ENCODE measurements at places on chromosomes 2 and 18.
A peak's percentile ranks its signal among the peaks of the same experiment; 100 is the strongest.

GRCh38 chr18:5603153-5603552 lies 59.4 kb upstream of the EPB41L3 start:
- no peak for DNase-seq

DNA sequence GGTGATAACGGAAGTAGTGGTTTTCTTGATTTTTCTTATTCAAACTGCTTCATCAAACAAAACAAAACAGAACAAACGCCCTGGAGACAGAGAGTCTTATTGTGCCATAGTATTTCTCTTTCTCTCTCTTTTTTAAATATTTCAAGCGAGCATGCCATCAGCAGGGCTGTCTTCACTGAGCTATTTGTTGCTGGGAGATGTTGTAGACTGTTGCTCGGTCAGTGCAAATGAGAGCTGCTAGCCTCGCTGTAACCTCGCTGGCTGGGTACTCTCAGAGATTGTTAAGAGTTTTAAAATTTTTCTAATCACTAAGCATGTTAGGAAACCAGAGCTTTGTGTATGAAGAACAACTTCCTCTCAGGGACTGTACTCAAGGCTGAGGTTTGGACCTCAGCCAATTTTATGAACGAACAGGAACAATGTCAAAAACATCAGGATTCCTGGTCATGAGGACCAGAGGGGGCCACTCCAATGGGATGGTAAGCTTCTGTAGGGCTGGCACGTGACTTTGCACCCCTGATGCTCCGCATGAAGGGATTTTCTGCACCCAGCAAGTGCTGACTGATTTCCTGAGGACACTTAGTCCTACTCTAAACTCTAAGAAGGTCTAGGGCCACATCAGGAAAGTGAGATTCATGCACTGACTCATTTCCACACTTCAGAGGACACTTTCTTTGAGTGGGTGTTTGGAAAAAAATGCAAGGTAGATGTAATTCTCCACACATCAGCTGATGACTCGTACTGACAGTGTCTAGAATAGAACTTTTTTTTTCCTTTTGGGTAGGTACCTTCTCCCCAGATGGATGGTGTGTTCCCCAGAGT lies 59.8 kb upstream of the IL1R1 start:
- DNase-seq = peak; percentile 30

GRCh38 chr2:181309586-181309985 lies 147.6 kb upstream of the ITGA4 start:
- DNase-seq = no peak

GRCh38 chr18:38886235-38886634 lies 1320.6 kb upstream of the CELF4 start:
- DNase-seq = no peak

- DNase-seq = no peak
Measured at GRCh38 chr2:241066171-241066892, 35.8 kb downstream of the MTERF4 start.

DNA sequence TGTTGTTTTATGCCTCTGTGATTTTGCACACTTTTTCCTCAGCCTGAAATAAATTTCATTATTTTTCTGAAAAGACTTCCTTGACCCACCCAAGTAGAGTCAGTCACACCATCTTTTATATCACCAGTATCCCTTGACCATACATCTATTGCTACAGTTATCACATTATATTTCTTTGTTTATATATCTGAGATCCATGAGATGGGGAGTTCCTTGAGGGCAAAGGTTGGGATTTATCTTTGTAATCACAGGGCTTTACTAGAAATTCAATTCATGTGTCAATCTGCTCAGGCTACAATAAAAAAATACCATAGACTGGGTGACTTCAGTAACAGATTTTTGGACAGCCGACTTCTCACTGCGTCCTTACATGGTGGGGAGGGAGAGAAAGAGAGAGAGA lies 12.8 kb upstream of the RNF138 start:
- no peak for DNase-seq

DNA sequence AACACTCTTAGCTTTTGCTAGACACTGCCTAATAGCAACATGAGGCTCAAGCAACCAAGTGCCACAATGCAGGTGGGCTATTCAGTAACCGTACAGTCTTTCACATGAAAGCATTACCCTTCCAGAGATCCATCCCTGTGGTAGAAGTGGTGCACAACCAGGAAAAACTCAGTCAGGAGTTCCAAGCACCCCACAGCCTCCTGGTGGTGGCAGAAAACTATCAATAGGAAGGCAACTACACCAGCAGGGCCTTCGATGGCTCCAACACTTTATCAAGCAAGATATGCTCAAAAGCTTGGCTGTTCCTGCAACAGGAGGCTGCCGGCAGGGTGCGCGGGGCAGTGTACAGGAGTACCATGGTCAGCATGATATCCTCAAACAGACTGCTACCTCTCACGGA lies 176.1 kb upstream of the DLGAP1 start:
- no peak for DNase-seq

GRCh38 chr2:9187620-9188214 lies 18.9 kb upstream of the ASAP2 start:
- no peak for DNase-seq

- no peak for DNase-seq
Measured at GRCh38 chr2:5385596-5385995, 306.6 kb upstream of the SOX11 start.

GRCh38 chr2:97781981-97782380 lies 68.6 kb downstream of the ZAP70 start:
- DNase-seq = no peak

DNA sequence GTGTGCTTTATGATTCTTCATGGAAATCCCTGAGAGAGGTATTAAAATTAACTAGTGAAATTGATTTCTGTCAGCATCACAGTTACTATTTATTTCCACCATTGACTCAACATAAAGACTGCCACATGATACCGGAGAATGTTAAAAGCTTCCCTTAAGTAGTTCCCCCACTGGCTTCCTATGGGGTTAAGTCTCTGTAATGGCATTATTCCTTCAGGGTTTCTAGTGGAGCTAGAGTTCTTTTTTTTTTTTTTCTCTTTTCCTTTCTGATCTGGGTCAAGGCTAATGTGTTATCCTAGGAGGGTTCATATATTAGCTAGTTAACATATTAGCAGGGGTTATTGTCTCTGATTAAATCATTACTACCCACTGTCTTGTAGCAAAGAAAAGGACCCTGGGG lies 1919.1 kb upstream of the PIK3C3 start:
- no peak for DNase-seq

DNA sequence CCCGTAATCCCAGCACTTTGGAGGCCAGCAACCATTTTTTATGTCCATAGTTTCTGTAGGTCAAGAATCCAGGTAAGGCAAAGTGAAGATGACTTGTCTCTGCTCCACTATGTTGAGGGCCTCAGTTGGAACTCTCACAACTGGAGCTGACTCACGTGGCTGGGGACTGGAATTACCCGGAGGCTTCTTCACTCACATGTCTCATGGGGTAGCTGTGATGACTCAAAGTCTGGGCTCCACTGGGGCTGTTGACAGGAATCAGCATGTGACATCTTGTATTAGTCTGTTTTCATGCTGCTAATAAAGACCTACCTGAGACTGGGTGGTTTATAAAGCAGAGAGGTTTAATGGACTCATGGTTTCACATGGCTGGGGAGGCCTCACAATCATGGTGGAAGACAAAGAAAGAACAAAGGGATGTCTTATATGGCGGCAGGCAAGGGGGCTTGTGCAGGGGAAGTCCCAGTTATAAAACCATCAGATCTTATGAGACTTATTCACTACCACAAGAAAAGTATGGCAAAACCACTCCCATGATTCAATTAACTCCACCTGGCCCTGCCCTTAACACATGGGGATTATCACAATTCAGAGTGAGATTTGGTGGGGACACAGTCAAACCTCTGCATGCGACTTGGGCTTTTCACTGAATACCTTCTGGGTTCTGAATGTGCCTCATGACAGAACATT lies 7.8 kb upstream of the PPP1R1C start:
- no peak for DNase-seq

DNA sequence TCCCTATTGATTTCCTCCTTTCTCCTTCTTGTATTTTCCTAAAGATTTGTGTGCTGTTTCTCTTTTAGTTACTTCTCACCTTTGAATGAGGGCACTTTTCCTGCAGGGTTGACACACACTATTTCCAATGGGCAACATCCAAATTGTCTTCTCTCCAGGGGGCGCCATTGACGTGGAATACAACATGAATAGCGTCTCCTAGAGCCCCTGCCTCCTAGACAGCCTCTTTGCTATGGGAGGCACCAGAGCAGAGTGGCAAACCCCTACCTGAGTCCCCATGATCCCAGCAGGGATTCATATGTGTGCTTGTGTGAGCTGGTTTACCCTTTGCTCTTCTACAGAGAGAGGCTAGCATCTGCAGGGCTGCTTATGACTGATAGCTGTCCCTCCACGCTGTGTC lies 61.3 kb upstream of the ITSN2 start:
- peak; percentile 27 for DNase-seq

DNA sequence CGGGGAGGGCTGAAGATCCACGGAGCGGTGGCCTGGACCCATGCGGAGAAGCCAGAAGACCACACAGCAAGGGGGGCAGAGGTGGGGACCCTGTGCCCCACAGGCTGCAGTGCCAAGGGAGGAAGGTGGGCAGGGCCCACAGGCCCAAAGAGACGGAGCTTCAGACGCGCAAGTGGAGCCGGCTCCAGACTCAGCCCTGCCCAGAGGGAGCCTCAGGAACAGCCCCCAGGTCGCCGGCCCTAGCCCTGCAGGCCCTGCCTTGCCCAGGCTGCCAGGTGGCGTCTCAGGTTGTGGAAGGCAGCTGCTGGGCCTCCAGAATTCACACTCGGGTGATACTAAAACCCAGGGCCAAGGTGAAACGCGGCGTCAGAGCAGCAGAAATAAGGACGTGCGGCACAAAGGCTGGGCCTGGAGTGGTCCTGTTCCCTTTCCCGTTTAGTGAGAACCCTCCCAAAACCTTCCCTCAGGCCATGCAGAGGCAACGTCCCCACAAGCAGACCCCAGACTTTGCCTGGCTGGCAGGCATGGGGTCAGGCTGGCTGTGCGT lies 36.8 kb downstream of the SLC66A2 start:
- DNase-seq = no peak

- DNase-seq = no peak
Measured at GRCh38 chr2:21083482-21083881, 39.6 kb upstream of the APOB start.

- peak; percentile 53 for DNase-seq
Measured at GRCh38 chr2:43224131-43224570, 2.3 kb downstream of the ZFP36L2 start.

GRCh38 chr2:156279446-156280150 lies 52.9 kb downstream of the NR4A2 start:
- no peak for DNase-seq

GRCh38 chr18:54296062-54296461 lies 26.7 kb downstream of the POLI start:
- DNase-seq = no peak

GRCh38 chr18:7038330-7038851 lies 79.2 kb downstream of the LAMA1 start:
- DNase-seq = no peak

DNA sequence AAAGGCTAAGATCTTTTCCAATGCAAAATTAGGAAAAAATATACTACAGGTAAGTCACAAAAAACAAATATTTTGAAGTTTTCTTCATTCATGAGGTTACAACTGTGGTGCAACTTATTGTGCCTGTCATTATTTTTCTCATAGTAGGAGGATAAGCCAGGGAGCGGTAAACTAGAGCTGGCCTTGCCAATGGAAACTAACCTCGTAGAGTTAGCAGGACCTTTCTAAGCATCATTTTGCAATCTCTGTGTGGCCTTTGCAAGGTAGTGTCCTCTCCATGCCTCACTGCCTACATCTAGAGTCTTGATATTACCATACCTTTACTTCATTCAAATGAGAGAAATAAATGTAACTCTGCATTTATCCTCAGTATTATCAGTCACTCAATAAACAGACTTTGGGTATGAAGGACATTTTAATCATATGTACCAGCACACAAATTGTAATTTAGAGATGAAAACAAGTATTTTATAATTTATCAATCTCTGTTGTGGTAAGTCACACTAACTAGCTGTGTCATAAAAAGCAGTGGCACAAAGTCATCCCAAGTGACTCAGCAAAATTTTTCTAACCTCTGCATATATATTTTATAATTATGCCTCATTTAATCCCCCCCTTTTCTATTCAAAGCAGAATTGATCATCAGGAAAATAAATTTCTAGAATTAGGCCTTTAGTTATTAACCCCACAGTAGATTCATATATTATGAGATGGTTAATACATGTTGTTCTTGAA lies 47.0 kb downstream of the LANCL1 start:
- DNase-seq = no peak

DNA sequence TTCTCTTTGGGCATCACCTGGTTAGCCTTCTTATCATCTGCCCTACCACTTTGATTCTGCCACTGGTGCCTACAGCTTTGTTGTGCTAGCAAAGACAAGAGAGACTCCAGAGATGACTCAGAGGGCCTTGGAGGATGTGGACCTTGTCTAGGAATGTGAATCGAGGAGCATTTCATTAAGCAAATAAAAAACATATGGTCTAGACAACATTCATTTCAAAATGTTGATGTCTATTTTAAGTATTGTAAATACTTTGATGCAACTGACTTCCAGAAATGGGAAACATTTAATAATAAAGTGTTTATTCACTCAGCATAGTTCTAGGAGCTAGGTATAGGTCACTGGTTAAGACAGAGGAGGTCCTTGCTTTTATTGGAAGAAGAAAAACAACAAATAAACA lies 195.5 kb downstream of the CDCA7 start:
- no peak for DNase-seq

- no peak for DNase-seq
Measured at GRCh38 chr2:112679484-112679883, 33.7 kb downstream of the SLC20A1 start.

- DNase-seq = no peak
Measured at GRCh38 chr2:162111958-162112850, 38.2 kb upstream of the DPP4 start.

DNA sequence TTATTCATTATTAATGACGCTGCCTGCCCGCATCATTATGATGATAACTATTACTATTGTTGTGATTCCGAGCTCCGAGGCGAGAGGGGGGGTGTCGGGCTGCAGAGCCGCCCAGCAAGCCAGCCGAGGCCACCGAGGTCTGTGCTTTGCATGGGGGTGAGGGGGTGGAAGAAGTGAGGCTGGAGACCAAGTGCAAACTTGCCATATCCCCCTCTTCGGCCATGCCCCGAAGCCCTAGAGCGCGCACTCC lies 3.6 kb downstream of the BCL11A start:
- no peak for DNase-seq

GRCh38 chr18:6624661-6625311 lies 104.7 kb upstream of the ARHGAP28 start:
- no peak for DNase-seq

DNA sequence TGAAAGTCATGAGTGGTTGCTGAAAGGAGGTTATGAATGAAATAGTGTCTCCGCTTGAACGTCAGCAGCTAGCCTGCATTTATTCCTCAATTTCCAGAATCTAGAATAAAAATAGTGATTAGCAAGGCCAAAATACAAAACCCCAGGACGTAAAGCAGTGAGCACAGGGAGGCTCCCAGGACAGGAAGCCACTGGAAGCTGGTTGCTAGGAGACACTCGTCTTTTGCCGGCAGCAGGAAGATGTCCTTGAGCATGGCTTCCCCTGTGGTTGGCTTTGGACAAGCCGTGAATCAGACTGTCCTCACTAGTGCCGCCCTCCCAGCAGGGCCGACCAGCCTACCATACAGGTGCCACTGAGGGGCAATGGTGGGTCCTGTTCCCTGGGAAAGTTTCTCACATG lies 374.4 kb downstream of the MTX2 start:
- no peak for DNase-seq
